ENCODE measurements at places on chromosomes 12 and 14.

GRCh38 chr12:121713793-121714192 lies 1.2 kb downstream of the TMEM120B start:
- DNase-seq, result no peak

DNA sequence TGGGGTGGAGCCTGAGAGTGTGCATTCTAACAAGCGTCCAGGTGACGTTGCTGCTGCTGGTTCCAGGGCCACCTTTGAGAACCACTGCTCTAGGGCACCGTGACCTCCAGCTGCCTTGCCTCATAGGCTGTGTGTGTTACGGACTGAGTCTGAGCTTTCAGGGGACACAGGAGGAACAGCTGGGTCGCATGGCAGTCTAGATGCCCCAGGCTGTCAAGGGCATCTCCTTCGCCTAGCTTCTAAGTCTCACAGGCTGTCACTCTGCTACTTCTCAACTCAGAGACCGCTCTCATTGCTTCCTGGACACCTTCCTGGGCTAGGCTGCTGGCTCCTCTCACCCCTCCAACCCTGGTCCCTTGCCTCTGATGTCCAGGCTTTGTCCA lies 965 bp downstream of the KRT73 start:
- no peak for DNase-seq

DNA sequence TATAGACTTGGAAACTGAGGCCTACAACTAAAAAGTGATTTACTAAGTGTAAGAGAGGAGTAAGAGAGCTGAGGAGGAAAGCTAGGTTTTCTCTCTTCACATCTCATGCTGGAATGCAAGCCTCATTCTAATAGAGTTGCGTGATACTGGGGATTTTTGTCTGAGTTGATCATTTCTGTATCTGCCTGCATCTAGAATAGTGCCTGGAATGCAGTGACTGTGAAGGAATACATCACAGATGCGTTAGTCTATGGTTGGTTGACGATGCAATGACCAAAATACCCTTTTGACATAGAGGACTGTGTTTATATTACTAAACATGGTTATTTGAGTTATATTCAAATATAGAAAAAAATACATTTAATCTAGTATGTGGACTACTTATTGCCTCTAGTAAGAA lies 9.2 kb upstream of the TMEM117 start:
- DNase-seq, result no peak

- DNase-seq, result no peak
These were observed 201.6 kb upstream of the NOS1 start for GRCh38 chr12:117563007-117563406.

DNA sequence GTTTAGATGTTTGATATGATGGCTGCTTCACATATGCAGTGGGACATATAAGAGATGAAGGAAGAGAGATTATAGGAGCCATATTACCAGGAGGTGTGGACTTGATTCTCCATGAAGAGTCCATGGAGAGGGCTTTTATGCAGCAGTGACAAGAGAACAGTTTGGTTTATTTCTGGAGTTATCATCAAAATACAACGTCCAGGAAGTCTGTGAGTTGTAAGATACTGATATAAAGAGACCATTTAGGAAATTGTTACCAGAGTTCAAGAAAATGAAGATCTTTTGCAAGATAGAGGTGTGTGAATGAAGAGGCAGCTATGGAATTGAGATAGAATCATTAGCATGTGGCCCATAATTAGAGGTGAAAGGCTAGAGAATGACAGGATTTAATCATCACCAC lies 431.7 kb downstream of the NPAS3 start:
- DNase-seq, result no peak

DNA sequence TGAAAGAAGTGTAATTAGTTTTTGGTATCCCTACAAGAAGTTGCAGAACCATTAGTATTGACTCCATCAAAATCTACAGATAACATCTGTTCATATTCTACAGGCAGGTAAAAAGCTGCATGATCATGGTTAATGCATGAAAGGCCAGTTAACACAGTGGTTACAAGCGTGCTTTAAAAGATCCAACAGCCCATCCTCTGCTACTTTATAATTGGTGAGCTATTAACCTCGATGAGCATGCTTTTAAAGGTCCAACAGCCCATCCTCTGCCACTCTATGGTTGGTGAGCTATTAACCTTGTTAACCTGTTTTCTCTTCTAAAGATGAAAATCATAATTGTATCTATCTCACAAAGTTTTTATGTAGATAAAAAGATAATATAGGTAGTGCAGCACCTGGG lies 289.3 kb downstream of the DUSP6 start:
- DNase-seq, result no peak

- no peak for DNase-seq
These were observed 61.4 kb upstream of the MANSC4 start for GRCh38 chr12:27841392-27841882.

DNA sequence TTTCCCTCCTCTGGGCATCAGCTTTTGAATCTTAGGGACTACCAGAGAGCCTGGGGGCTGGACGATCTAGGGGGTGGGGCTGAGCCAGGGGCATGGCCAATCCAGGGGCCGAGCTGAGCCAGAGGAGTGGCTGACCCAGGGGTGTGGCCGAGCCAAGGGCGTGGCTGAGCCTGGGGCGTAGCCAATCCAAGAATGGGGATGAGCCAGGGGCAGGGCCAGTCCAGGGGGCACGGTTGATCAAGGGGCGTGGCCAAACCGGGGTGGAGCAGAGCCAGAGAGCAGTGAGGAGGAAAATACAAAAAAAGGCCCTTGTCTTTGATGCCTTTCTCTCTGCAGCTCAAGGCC lies 219.3 kb upstream of the NOS1 start:
- no peak for DNase-seq

GRCh38 chr12:5976196-5976595 lies 31.1 kb upstream of the ANO2 start:
- no peak for DNase-seq

DNA sequence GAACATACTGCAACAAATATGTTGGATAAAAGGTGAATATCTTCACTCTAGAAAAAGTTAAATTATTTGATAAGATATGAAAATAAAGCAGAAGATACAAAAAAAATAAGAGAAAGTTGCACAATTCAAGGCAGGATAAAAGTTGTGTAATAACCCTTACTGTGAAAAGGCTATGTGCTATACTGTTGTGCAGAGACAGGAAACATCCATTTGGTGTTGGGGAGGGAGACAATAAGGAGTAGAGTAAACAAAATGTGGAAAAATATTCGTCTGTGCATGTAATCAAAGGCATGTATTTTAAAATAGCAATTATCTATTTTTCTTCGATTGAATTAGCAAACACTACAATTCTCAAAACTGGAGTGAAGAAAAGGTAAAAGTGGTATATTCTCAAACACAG lies 34.8 kb downstream of the PTHLH start:
- DNase-seq, result no peak

DNA sequence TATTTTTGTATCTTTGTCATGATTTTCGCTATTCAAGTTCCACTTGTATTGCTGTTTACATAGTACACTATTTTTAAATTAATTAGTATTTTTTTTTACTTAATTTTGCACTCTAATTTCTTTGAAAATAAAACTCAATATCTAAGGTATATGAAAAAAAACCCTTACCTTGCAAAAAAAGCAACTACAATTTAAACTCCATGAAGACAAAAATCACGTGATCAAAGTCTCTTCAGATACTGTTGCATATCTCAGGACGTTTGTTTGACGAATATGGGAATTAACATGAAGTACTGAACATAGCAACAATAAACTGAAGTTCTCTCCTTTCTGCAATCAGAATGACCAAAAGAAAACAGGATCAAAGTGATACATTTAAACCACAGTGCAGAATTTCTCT lies 968.4 kb upstream of the SEL1L start:
- no peak for DNase-seq

- no peak for DNase-seq
These were observed 52.2 kb downstream of the GOLGA5 start for GRCh38 chr14:92846162-92846897.
